ENCODE measurements at places on chromosomes 13 and 19.

DNA sequence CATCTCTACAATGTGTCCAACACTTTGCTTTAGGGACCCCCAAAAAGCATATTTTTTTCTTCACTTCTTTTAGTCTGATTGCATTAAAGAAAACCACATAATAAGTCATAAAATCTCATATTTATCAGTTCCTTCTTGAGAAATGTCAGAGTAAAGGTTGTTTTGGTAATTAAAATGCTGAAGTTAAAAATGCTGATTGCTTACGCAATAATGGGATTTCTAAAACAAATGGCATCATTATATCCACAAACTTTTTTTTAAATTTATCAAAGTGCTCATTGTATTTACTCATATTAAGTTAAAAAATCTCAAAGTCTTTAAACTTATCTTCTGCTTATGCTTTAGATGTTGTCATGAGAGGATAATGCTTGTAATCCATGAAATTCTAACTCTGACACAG is 737.2 kb upstream of the ARGLU1 start:
- DNase-seq: no peak

DNA sequence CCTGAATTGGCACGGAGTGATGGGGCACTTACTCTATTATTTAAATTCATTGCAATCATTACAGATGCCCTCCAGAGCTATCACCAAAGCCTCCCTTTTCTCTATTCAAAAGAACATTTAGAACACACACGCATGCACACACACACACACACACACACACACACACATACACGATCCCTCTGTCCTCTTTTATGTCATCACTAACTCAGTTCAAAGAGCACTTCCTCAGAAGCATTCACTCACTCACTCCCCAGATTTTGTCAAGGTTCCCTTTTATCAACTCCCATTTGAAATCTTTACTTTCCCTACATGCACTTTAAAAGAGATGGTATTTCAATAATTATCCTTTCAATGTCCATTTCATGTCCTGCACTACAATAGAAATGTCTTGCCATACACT is 22.4 kb upstream of the IGFL4 start:
- no peak for DNase-seq

- DNase-seq: no peak
These were observed 300.0 kb downstream of the NALCN start for GRCh38 chr13:101116341-101116740.

GRCh38 chr13:26656919-26657318 is 99.4 kb downstream of the WASF3 start:
- no peak for DNase-seq

DNA sequence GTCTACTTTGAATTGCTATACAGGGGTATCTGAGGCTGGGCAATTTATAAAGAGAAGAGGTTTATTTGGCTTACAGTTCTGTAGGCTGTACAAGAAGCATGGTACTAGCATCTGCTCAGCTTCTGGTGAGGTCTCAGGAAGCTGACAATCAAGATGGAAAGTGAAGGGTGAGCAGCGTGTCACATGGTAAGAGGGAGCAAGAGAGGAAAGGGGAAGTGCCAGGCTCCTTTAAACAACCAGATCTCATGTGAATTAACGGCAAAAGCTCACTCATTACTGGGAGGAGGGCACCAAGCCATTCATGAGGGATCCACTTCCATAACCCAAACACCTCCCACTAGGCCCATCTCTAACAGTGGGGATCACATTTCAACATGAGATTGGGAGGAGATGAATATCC is 222.4 kb downstream of the TDRD3 start:
- DNase-seq: no peak

- DNase-seq: no peak
These were observed 41.4 kb downstream of the COL4A2 start for GRCh38 chr13:110348309-110349105.

- DNase-seq: no peak
These were observed 367.0 kb downstream of the NALCN start for GRCh38 chr13:101049166-101049850.

DNA sequence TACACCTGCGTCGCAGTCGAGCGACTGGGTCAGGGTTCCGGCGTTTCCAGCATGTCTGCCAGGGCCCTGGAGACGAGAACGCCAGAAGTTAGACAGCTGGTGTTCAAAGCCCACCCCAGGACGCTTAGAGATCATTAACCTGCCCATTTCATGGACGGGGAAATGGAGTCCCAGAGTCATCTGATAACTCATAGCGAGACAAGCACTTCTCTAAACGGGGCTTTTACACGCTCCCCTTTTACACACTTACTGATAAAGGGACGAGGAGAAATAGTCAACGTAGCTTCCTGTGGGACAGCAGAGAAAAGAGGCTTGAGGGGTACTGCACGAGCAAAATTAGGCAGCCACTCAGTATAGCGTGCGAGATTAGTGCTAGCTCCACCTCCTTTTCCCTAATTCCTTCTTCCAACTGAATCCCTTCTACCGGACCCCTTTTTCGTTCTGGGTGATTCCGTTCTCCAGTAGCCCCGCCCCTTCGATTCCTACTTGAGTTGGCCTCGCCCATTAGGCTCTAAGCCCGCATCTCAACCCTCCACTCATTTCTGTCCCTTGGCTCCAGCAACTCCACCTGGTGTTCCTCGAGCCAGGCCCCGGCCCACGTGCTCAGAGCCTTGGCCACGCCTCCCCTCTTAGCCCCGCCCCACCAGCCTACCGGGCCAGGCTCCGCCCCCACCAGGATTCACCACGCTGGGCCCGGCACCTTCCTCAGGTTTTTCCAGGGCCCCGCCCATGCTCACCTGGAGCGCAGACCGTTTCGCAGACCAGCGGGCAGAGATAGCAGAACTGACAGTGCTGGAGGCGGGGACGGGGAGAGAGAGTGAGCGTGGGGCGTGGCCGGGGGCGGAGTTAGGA is 3.7 kb downstream of the HRC start:
- no peak for DNase-seq
